NCI-H1092 treated with DMSO at 0.1 percent for 48 hours (cell line): ENCODE measurements at places on chromosomes 4 and X.

GRCh38 chrX:71549986-71550385 is 17.1 kb downstream of the OGT start:
- DNase-seq: no peak

GRCh38 chr4:180060159-180060889 is 2182.9 kb upstream of the TENM3 start:
- peak; percentile 4 for DNase-seq

- no peak for DNase-seq
Measured at GRCh38 chrX:139563251-139563650, 32.7 kb downstream of the F9 start.

GRCh38 chrX:21959362-21960051 is 19.0 kb downstream of the SMS start:
- DNase-seq: no peak

GRCh38 chr4:113524505-113525186 is 236.9 kb downstream of the CAMK2D start:
- no peak for DNase-seq

GRCh38 chr4:8477095-8477635 is 36.6 kb downstream of the TRMT44 start:
- no peak for DNase-seq

DNA sequence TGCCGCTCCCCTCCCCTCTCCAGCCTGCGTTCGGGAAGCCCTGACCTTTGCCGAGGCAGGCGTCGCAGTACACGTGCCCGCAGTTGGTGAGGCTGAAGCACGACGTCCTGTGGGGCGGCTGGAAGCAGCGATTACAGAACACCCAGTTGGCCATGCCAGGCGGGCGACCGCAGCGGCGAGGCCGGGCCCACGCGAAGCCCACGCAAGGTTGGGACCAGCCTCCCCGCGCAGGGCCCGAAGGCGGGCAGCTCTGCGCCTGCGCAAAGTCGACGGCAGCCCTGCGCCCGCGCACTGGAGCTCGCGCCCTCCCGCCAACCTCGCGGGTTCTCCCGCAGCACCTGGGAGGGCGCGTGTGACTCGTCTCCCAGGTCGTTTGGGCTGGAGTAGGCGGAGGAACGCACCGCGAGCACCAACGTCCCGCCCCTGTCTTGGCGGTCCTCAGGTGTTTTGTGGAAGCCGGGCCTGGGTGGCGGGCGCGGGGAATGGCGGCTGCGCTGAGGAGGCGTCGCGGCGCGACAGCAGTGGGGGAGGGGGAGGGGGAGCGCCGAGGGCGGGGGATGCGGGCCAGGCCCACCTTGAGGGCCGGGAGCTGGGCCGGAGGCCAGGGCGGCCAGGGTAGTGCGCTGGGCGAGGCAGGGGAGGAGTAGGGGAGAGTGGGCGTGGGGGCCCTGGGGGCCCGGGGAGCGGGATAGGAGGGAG is at the start of gene RNF212:
RNF212 (minus strand) TSS at position 254 of the 699 bp plus-strand sequence; CDS start at position 154, 100 bp downstream.
- DNase-seq: no peak
